ENCODE measurements at places on chromosomes 3 and 15.
A peak's percentile ranks its signal among the peaks of the same experiment; 100 is the strongest.

GRCh38 chr3:152051501-152052404, 178.3 kb downstream of the SUCNR1 start:
- no peak for DNase-seq

GRCh38 chr3:136250903-136251460, 842 bp downstream of the PCCB start:
- peak; percentile 1 for DNase-seq

DNA sequence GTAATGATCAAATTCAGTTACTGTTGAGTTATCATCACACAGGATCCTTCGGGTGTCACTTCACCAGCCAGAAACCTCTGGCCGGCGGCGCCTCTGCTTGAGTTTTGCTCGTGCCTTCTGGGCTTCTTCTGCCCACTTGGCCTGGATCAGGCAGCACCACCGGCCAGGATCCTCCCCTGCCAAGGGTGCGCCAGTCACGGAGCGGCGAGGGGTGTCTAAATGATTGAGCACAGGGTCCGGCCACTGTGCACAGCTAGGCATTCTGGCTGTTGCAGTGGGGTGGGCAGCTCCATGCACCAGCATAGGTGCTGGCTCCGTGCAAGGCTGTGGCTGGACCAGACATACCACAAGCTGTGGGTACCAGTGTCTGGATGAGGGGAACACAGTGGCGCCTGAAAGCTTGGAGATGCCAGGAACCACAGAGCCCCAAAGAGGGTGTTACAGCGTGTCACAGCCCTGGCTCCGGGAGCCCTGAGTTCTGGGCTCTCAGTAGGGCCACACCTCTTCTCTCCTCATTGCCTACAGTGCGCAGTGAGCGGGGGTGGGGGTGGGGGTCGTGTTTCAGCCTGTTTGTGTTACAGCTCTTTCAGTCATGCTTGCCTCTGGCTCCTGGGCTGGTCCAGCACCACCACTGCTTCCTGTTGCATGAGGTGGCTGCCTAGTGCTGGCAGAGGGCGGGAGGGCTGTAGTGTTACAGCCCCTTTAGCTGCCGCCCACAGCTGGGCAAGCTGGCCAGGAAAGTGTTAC, 169.4 kb downstream of the FNDC3B start:
- DNase-seq = no peak

DNA sequence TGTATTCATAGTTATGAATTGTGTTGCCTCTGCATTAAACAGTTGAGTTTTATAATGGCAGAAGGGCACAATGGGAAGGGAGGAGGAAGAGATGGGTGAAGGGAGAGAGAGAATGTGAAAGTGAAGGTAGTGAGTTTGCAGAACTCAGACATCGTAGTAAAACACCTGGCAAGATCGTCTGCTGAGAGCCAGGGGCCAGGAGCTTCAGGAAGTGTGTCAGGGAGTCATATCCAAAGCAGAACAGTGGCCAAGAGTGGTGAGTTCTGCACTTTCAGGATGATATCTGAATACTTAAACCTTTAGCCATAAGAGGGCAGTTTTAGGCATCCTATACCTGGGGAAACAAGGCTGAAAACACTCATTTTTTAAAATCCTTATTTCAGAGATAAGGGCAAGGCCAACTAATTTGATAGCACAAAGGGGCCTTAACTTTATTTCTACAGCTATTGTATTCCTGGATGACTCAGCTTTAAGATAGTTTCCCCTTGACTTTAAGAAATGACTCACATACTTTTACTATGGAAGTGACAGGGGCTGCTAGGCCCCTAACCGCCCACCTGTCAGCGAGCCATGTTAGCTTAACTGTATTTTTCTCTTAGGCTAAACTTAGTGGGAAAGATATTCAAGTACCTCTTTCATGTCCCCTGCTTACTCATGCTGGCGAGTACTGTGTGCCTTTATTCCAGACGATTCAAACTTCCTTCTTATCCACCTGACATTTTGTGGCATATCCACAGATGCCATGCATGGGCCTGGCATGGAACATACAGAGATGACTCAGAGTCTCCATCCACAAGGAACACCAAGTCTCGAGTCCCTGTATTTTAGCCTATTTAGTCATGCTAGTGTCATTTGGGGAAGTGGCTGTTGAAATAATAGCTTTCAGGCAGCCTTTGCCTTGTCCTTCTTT, 53.9 kb downstream of the RLBP1 start:
- DNase-seq = peak; percentile 42

DNA sequence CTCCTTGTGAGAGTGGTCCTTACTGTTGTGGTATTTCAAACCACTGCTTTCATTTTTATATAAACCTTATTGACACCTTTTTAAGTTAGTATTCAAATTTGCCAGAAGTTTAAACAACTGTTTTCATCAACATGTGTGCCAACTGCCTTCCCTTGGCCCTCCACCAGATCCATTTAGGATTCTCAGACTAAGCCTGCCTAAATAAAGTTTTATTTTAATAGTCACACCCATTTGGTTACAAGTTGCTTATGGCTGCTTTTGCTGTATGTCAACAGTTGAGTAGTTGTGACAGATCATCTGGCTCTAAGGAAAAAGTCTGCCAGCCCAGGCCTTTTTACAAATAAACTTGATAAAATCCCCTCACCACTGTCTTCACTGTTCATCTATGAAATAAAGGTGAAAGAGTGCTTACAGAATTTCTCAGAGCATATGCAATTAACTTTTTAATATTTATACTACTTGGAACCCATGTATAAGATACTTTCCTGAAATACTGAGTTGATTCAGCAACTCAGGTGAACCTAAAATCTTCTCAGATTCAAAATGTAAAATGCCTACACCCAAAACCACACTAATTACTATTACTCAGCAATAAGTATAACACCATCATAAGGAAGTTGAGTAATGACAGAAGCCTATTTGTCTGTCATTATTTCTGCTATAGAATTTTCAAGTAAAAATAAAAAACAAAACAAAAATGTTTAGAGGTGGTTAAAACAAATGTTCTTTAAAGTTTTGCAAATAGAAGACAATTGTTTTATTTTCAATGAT, 35.1 kb downstream of the PEAK1 start:
- no peak for DNase-seq

GRCh38 chr3:4306860-4307259, 3.7 kb downstream of the SETMAR start:
- no peak for DNase-seq

DNA sequence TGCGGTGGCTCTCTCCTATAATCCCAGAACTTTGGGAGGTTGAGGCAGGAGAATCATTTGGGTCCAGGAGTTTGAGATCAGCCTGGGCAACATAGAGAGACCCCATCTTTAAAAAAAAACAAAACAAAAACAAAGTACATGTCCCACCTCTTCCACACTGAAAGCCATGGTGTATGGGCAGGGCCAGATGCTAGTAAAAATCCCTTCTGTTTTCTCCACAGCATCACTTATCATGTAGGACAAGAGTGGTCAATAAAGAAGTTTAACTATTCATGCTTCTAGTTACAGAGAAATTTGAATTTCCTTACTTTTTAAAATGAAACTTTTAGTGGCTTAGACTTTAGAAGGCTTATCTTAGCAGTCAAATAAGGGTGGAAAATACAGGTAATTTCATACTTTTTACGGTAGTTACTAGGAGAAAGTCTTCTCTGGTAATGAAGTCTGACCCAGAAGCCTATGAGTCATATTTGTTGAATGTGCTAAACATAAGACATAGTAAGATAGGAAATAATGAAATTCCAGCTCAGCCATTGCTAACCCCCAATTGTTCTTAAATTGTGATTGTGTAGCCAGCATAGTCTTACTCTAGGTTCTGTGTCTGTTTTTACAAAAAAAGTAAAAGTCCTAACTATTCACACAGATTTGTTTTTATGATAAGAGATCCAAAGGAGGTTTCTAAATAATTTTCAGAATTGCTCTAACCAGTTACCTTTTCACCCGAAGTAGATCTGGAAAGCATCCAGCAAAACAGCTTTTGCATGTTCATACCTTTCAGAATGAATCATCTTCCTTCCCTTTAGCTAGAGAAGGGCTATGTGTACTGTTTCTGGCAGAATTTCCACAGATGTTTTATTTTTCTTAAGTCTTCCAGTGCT, 16.4 kb upstream of the ZNF609 start:
- no peak for DNase-seq

DNA sequence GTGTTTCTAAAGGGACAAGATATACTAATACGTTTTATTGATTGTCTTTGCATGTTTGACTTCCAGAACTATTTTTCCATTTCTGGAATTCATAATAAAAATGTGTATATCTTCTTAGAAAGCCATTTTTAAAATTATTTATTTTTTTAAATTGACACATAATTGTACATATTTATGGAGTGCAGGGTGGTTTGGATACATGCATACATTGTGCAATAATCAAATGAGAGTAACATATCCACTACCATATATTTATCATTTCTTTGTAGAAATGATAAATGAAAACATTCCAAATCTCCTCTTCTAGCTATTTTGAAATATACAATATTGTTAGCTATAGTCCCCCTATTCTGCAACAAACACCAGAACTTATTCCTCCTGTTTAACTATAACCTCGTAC, 156.5 kb upstream of the ABI3BP start:
- DNase-seq = no peak

GRCh38 chr3:33032938-33033337, 64.0 kb downstream of the GLB1 start:
- no peak for DNase-seq

DNA sequence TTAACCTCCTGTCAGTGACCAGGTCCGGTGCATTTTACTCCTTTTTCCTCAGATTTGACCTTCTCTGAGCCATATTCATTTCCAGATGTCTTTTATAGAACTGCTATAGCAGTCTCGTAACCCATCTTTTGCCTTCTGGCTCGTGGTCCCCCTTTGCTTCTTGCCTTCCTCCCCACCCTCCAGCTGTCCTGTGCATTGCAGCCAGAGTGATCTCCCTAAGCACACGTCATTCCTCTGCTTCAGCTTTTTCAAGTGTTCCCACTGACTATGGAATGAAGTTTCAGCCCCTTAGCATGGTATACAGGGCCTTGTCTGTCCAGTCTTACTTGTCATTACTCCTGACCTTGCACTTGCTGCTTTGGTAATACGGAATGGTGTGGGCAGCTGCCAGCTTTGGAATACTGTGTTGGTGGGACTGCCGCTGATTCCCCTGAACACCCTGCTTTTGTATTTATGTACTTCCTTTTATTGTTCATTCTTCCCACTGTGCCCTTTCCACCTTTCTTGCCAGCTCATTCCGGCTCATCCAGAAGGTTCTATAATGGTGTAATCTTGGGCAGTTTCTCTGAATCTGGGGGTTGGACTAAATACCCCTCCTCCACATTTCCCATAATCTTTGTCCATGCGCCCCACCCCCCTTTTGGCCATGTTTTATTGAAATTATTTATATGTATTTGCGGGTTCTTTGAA, 38.9 kb downstream of the SLC25A26 start:
- DNase-seq = no peak

GRCh38 chr15:68042156-68042854, 11.8 kb upstream of the PIAS1 start:
- DNase-seq = no peak

DNA sequence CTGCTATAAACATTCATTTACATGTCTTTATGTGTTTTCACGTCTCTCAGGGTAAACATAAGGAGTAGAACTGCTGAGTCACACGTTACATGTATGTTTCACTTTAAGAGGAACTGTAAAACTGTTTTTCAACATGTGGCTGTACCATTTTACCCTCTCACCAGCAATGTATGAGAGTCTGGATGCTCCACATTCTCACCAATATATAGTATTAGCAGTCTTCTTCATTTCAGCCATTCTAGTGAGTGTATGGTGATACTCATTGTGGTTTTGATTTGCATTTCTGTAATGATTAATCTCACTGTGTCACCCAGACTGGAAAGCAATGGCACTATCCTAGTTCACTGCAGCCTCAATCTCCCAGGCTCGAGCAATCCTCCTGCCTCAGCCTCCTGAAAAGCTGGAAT, 37.1 kb downstream of the PHC3 start:
- DNase-seq = no peak

- DNase-seq = no peak
These were observed 91.2 kb upstream of the VEPH1 start for GRCh38 chr3:157594413-157594812.

GRCh38 chr15:46855388-46855787, 861.9 kb upstream of the SEMA6D start:
- DNase-seq = no peak

DNA sequence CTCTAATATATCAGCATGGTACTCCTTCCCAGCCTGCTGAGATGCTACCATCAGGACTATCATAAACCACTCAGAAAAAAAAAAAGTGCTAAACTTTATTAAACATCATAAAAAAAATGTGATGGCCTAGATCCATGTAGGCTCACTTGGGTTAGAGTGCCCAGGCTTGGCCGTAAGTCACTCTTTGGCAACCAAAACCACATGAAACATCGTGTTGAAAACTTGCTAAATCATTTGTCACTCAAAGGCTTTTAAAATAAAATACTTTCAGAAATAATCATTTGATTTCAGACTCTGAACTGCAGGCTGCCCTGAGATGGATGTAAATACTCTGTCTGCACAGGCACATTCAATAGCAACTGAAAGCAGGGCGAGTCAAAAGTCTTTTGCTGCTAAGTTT, 78.4 kb upstream of the WNT5A start:
- DNase-seq = no peak

- no peak for DNase-seq
These were observed 135.3 kb downstream of the PCCB start for GRCh38 chr3:136385457-136385856.

DNA sequence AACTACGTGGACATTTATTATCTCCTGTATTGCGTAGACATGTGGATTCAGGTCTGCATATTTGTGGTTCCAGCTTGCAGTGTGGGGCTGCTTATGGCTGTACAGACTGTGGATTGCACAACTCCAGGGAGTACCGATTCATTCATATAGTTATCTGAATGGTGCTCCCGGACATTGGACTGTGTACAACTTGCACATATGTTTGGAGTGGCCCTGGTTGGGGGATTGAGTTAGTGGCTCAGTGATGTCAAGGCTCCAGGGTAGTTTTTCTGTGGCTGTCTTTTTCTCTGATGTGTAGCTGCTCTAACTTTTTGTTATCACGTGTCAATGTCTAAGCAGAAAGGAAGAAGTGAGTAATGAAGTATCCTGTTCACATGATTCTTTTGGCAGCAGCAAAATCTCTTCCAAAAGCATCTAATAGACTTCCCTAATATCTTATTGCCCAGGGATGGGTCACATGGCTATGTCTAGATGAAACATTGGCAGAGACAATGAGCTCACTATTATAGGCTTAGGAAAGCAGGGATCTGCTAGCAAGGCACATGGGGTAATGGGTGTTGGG, 15.8 kb downstream of the ST3GAL6 start:
- no peak for DNase-seq

- DNase-seq = no peak
These were observed 77.6 kb downstream of the BFSP2 start for GRCh38 chr3:133477487-133477886.
